ENCODE measurements at places on chromosomes 11 and 22.

DNA sequence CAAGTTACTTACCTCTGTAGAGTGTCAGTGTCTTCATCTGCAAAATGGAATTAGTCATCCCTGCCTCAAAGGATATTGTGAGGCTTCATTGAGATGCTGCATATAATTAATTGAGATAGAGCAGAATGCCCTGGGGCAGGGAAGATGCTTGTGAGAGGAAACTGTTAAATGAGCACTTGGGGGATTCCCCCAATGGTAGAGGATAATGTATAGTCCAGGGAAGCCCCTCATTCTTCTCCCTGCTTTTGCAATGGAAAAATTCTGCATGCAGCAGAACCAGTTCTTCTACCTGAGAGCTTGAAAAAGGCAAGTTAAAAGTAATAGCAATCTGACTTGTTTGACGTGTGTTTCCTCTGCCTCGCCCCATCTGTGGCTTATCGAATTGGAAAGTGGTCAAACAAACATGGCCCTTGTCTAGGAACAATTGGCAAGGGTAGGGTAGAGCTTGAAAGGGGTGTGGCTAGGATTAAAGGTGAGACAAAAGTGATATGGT lies 90.9 kb downstream of the NAV2 start:
- no peak for DNase-seq

GRCh38 chr11:130480186-130480585 lies 31.7 kb downstream of the ADAMTS15 start:
- no peak for DNase-seq

DNA sequence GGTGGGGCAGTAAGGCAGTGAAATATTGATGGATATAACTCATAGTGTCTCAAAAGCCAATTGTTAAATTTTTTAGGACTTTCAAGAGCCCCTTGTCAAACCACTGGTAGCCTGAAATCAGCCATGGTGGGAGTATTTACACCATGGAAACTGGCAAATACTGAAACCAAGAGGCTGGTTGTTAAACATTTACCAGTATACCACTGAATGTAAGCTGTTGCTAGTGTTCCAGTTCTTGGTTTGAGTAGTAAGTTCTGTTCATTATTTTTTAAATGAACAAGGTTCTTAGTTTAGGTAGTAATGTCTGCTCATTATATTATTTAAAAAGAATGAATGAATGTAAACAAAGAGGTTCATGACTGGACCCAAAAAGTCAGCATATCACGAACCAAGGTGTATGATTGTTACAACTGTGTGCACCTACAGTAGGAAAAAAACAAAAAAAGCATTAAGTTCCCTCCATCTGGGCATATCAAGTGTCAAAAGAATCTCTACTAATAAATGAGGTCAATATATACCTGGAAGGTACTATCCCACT lies 4.5 kb upstream of the EIF3F start:
- DNase-seq = no peak

GRCh38 chr22:22886546-22886945 lies 1.1 kb upstream of the IGLL5 start:
- DNase-seq = no peak

GRCh38 chr11:78223320-78223954 lies 34.7 kb downstream of the USP35 start:
- no peak for DNase-seq

DNA sequence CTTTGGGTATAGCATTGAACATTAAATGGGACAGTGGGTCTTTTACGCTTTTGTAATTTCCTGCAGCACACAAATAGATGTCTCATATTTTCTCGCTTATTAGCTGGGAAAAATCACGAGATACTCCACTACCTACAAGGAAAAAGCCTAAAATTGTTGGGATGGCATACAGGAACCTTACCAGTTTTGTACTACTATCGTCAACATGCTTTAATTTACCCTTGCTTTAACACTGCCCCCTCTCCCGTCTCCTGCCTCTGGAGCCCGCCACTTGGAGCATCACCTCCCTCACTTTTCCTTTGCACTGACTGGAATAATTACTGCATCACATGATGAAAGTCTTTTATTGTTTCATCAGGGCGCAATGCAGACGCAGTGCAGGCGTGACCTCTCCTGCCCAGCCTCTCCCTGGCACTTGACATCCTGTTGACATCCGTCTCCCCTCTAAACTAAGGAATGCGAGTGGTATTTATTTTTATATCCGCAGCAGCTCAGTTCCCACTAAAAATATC lies 1.0 kb upstream of the FNBP4 start:
- peak; percentile 53 for DNase-seq

DNA sequence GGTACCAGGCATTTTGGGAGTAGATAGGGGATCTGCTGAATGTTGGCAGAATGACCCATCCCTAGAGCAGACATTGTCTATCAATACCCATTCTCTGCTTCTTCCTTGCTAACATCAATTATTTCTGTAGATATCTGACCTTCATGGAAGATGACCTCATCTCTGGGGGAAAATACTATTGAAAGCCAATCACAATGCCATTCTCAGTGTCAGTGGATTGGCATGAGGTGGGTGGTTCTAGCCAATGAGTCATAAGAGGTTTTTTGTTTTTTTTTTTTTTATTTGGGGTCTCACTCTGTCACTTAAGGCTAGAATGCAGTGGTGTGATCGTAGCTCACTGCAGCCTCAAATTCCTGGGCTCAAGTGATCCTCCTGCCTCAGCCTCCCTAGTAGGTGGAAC lies 42.5 kb downstream of the SNX19 start:
- no peak for DNase-seq

DNA sequence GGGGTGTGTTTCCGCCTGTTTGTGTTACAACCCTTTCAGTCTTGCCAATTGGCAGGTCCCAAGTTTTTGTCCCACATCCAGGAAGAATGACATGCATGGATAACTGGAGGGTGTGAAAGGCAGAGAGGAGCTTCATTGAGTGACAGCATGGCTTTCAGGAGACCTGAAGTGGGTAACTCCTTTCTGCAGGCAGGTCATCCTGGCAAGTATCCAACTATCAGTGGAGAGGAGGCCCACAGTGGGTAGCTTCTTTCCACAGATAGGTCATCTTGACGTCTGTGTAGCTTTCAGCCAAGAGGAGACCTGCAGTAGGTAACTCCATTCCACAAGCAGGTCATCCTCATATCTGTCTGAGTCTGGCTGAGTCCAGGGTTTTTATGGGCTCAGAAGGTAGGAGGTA lies 1268.8 kb upstream of the CNTN5 start:
- DNase-seq = no peak

DNA sequence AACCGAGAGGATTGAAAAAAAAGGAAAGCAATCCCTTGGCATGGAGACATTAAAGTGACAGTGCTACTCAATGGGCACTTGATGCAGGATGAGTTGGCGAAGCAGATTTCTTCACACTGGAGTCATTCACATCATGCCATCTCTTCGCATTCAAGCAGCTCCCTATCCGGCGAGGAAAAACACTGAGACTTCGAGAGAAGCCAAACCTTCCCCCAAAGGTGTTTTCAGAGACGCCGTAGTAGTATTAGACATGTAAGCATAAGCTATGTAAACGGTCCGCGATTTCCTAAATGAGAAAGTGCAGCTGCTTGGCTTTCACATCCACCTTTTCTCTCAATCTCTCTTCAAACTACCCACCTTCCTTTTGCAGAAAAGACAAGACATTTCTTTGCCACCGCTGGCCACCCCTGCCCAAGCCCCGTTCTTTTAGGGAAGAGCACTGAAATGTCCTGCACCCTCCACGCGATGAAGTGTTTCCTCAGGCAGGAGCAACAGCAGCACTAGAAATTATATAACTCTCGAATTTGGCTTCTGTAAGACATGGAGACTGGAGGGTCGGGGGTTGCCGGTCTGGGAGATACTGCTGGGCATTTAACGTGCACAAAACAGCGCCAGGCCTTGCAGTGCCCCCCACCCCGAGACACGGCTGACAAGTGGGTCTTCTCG lies at the start of gene DLG2:
DLG2 (minus strand) TSS at position 13 of the 666 bp plus-strand sequence.
- DNase-seq = no peak

DNA sequence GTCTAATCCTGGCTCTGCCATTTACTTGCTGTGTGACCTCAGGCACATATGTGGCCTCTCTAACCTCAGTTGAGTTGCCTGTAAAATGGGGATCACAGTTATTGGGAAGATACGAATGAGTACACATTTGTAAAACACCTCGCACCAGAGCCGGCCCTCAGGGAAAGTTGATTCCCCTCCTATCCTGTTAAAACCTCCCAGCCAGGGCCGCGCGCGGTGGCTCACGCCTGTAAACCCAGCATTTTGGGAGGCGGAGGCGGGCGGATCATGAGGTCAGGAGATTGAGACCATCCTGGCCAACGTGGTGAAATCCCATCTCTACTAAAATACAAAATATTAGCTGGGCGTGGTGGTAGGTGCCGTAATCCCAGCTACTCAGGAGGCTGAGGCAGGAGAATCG lies 7.8 kb upstream of the MYBPC3 start:
- no peak for DNase-seq

GRCh38 chr11:128238521-128239265 lies 348.7 kb downstream of the ETS1 start:
- DNase-seq = no peak

GRCh38 chr11:117820516-117820915 lies 4.0 kb downstream of the FXYD2 start:
- no peak for DNase-seq

DNA sequence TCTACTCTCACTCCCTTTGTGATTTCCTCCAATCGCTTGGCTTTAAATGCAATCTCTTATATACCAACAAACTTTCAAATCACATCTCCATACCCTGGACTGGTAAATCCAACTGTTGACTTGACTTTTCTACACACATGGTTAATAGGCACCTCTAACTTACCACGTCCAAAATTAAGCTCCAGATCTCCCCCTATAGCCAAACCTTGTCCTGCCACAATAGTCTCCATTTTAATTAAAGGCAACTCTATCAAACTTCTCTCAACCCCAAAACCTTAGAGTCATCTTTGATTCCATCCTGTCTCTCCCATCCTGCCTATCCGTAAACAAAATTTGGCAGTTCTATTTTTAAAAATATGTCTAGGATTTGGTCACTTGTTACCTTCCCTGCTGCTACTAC lies 141.8 kb upstream of the DDI1 start:
- no peak for DNase-seq

GRCh38 chr11:102680945-102681344 lies 24.6 kb downstream of the MMP27 start:
- peak; percentile 15 for DNase-seq

DNA sequence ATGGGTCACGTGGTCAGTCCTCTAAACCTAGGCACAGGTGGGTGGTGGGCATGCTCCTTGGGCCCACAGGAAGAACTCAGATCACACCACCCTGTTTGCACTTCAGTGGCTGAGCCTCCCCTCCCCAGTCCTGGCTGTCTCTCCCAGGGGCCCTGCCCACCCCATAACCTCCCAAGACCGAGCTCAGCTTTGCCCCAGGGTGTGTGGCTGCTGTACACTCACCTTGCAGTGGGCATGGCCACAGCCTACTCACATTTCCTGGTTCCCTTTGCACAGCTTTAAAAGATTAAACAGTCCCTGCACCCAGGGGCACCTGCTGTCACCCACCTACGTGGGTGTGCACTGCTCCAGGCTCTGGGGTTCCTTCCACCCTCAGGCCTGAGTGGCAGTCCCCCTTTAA lies 13.8 kb downstream of the TRIOBP start:
- no peak for DNase-seq

- no peak for DNase-seq
These were observed 41.4 kb downstream of the DKK3 start for GRCh38 chr11:11966826-11967668.

DNA sequence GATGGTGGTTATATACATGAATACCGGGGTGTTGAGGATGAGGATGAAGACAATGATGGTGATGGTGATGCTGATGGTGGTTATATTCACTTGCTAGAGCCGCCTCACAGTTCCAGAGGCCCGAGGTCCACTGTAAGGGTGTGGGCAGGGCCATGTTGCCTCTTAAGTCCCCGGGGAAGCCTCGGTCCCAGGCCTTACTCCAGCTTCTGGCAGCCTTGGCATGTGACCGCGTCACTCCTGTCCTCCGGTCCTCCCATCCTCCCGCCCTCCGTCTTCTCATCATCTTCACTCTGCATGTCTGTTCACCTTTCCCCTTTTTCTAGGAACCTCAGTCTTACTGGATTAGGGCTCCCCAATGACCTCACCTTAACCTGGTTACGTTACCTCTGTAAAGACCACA lies 54.6 kb downstream of the IGLL1 start:
- no peak for DNase-seq

DNA sequence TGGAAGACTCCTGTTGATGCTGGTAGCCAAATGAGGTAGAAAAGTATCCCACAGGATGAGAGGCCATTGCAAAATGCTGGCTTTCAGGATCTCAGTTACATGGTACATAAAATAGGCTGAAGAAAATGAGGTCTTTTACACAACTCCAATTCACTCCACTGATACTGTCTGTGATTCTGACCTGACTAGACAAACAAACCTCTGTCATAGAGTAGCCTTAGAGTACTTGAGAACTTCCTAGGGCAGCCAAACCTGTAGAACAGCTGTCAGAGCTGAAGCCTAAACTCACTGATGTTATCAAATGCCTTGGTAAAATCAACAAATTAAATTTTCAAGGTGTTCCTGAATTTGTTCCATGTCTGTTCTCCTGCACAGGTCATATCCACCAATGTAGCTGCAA lies 26.2 kb upstream of the POGLUT3 start:
- DNase-seq = no peak

DNA sequence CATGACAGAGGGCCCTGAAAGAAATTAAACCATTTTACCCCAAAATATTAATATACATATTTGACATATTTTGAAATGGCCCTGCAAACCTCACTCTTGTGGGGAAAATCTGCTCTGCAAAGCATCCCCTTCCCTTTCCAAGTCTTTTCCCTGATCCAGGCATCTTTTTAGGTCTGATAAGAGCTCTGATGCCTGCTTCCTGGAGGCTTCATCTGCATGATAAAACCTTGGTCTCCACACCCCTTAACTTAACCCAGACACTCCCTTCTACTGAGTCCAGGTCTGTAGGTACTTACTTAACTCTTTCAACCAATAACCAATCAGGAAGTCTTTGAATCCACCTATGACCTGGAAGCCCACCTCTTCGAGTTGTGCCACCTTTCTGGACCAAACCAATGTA lies 1.8 kb upstream of the LGALS12 start:
- DNase-seq = no peak

DNA sequence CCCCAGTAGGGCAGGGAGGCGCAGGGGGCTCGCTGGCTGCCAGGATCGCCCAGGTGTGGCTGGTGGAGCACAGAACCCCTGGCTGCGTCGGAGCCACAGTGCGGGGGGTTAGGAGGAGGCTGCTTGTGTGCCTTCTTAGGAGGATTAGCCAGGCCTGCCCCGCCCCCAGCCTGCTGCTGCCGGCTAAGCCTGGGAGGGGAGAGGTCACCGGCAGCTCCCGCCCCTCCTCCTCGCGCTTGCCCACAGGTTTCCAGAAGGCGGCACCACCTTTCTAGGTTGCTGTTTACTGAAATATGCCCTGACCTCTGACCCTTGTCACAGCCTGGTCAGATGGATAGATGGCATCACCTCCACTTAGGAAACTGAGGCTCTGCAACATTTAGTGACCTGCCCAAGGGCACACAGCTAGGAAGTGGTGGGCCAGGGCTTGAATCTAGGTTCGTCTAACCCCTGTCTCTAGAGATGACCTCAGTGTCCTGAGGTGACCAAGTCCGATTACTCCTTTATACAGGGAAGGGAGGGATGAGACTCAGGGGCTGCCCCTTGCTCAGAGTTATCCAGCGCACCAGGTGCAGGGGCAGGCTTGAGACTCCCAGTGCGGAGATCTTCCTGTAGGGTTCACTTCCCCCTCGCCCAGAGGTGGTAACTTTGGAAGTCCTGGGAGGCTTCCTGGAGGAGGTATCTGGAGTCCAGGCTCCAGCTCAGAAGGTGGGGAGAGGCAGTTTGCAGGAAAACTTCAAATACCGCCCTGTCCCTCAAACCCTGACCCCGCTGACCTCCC lies 44.0 kb downstream of the MYO7A start:
- DNase-seq = no peak

GRCh38 chr11:79269611-79270307 lies 171.1 kb downstream of the TENM4 start:
- no peak for DNase-seq
